NCI-H146 (cell line): ENCODE measurements at places on chromosomes 6 and 20.

DNA sequence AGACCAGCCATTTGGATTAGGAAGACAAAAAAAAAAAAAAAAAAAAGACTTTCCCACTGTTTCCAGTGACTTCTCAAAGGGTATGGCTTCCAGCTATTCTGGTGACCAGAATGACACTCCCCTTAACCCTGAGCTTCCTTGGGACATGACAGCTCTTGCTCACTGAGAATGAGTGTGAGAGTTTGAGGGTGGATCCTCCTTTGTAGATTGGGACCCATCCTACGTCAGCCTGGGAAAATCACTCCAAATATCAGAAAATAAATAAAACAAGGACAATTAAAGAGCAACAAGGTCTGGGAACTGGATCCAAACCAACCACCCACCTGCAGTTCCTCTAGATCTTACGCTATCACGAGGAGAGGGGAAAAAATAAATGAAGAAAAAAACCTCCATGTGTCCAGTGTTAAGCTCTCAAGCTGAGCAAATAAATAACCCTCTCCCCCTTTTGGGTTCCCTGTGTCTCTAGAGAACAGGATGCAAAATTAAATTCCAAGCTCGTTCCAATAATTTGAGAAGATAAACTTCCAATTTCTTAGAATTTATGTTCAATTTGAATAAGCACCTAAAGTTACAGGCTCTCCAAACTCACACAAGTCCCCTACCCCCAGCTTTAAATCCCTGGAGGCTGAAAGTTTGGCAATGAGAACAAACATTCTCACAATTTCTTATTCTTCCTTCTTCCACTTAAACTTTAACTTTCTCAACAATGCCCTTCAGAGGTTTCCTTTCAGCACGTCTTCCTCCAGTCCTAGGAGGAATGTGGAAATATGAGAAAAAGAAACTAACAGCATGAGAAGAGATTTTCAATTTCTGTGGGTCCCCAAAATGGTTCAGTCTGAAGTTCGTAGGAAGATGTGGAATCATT, 170.2 kb downstream of the MTFR2 start:
- no peak for DNase-seq

DNA sequence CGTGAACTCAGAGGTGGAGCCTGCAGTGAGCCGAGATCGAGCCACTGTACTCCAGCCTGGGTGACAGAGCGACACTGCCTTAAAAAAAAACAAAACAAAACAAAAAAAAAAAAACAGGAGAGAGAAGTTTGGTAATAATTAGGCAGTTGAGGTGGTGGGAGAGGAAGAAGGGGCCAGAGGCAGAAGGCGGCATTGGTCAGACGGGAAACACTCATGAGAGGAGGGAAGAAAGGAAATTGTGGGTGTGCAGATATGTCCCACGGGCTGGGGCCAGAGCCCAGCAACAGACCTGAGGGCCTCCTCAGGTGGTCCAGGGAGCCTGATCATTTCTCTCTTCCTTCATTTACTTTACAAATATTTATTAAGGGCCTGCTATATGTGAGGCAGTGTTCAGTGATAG, 20.0 kb downstream of the SULF2 start:
- DNase-seq, result no peak

DNA sequence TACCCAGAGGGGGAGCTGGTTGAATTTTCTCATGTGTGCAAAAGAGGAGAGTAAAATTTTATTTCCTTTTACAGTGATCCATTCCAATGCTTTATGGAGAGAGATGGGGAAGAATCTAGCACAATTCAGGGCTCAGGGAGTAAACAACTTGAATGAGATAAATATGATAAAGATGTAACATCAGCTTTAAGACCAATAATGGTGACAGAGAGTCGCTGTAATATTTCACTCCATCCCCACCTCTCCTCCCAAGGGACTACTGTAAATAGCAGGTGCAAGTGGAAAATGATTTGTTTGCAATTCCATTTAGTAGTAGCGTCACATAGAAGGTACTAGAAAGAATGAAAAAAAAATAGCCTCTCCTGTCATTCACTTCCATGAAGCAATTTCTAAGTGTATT, 4.8 kb downstream of the CRISP3 start:
- no peak for DNase-seq

GRCh38 chr6:12001004-12001705, 11.0 kb upstream of the HIVEP1 start:
- no peak for DNase-seq

GRCh38 chr20:37123441-37123840, 27.6 kb upstream of the RBL1 start:
- DNase-seq, result no peak

DNA sequence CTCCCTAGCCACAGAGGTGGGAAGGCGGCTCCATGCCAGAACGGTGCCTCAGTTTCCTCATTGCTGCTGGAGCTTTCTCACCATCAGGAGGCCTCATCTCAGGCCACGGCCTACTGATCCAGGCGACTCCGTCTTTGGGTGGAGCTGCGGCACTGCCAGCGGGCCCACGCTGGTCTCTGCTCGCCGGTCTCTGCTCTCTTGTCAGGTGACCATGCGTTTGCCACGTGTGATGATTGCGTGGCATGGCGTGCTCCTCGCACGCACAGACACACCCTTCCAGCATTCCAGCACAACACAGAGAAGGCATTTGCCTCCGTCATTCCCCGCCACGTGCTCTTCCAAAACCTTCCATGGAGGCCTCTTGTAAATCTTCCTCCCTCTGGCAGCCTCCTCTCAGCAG, 271.1 kb downstream of the CDH4 start:
- no peak for DNase-seq

- no peak for DNase-seq
Observed at GRCh38 chr20:622161-622560, 12.1 kb upstream of the TCF15 start.

DNA sequence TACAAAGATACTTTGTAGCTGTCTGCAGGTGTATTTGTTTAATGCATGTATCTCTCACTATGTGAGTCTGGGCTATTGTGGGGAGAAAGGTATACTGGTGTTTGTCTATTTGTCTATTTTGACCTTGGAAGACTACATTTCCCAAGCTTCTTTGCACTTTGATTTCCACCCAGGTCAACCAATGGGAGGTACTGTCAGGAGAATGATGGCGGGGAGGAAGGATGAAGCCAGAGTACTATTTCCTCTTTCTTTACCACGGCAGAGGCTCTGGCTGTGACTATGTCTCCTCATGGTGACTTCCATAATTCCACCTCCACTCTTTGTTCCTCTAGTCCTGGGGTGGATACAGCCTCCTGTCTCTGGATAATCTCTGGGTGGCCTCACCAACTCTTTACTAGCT, 23.1 kb downstream of the LBP start:
- no peak for DNase-seq

GRCh38 chr20:53262365-53262764, 290.2 kb downstream of the TSHZ2 start:
- DNase-seq, result no peak

GRCh38 chr6:41045664-41046063, 3.4 kb downstream of the TSPO2 start:
- DNase-seq, result no peak

DNA sequence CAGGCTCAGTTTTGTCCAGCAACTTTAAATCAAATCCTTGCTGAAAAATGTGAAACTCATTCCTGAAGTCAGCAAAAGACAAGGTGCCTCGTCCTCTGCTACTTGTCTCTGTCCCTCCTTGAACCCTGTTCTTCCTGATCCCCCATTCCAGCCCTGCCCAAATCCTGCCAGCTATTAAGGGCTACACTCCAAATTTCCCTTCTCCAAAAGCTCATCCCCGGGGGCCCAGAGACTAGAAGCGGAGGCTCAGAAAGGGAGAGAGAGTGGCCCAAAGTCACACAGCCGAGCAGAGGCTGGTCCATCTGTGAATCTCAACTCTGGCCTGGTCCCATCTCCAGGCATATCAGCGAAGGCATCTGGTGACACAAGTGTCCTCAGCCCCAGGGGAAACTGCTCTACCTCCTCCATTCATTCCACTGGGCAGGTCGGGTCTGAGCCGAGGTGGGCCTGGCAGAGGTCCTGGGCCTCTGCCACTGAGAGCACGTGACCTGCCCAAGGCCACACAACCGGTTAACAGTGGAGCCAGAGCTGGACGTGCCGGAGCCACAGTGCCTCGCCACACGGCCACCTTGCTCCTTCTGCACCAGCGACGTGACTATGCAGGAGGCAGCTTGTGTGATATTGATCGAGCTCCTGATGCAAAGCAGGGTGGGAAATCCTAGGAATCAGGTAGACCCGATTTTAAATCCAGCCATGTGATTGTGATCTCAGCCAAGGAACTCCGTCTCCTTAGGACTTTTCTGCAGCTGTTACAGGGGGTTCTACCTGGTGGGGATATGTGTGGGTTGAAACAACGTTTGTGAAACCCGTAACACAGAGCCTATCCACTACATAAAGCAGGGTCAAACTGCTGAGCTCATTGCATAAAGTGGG, 28.6 kb downstream of the NOL4L start:
- DNase-seq, result no peak

DNA sequence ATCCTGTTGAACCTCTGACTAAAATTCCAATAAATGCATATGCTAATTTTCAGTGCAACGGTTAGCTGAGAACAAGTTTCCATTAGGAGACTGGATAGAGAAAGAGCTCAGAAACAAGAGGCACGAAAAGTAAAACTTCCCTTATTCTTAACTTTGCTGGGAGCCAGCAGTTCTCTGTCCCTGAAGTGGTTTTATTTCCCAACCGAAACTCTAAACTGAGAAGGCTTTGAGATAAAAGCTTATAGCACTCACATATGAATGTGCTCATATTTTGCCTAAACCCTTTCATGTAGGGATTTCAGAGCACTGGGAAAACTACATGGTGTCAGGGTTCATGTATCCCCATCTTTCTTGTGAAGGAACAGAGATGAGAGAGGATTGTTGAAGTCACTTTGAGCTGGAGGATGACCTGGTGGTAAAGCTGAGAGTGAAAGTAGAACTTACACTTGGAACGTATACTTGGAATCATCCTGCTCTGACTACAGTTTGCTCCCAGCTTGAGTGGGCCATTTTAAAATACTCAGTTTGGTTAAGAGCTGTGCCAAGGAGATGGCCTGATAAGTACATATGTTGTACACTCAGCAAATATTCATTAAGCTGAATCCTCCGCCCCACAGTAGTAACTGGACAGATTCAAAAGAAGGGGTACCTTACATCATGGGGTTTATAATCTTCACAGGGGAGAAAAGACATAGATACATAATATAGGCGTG, 324.2 kb upstream of the CNR1 start:
- no peak for DNase-seq

- no peak for DNase-seq
Observed at GRCh38 chr6:130796313-130796905, 30.8 kb upstream of the SMLR1 start.

DNA sequence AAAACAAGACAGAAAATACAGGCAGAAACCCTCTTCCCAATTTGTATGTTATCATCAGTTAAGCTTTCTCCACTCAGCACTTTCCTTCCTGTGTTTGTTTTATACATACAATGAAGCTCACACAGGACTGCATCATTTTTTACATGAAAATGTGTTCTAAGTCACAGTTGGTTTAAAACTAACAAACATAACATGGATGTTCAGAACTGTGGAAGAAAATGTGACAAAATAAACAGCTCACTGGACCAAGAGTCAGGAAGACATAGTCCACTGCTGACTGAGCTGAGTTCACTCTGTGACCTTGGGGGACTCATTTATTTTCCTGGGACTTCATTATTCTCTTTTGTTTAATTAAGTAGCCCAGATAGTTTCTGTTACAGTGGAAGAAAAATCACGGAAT, 331.5 kb downstream of the SYNE1 start:
- DNase-seq, result no peak

GRCh38 chr6:165585060-165585459, 78.0 kb downstream of the PDE10A start:
- no peak for DNase-seq

GRCh38 chr20:46709055-46709458, 392 bp upstream of the SLC2A10 start:
- peak; percentile 45 for DNase-seq

DNA sequence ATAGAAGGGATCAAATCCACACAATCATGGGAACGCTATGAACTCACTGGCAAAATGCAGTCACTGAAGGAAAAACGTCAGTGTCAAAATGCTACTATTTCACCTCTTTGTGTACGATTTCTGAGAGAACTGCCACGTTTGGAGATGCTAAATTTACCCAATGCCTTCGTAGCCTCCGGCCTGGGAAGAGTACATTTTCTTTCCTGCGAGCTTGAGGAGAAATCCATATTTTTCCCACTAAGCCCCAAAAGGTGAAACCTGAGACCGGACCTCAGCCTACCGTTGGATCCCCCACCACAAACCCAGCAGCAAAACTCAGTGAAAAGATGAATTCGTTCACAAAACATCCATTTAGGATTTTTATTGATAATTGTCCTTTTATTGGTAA, 131.7 kb downstream of the GPX5 start:
- no peak for DNase-seq

GRCh38 chr20:5789827-5790226, 39.6 kb downstream of the SHLD1 start:
- DNase-seq, result no peak

GRCh38 chr6:16651871-16652270, 109.4 kb downstream of the ATXN1 start:
- DNase-seq, result no peak
